ENCODE measurements at places on chromosomes 11 and 22.

GRCh38 chr11:71093783-71094182 lies 158.6 kb downstream of the SHANK2 start:
- DNase-seq: no peak

DNA sequence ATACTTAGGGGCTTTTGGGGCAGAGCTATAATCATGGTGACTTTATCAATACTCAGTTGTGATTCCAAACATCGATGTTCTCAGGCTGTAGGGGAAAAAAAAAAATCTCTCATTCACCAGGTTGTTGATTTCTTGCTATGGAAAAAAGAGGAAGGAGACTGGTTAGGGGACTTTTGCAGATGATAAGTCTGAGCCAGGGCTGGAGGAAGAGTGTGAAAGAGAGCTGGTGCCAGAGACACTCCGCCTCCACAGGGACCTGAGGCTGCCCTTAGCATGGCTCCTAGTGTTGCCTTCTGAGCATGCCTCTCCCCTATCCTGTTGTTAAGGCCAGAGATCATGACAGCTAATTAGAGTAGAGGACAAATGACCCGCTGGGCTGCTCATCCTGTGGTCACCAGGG lies 16.9 kb downstream of the UPB1 start:
- no peak for DNase-seq

GRCh38 chr22:25996669-25997068 lies 172.6 kb upstream of the SEZ6L start:
- no peak for DNase-seq

DNA sequence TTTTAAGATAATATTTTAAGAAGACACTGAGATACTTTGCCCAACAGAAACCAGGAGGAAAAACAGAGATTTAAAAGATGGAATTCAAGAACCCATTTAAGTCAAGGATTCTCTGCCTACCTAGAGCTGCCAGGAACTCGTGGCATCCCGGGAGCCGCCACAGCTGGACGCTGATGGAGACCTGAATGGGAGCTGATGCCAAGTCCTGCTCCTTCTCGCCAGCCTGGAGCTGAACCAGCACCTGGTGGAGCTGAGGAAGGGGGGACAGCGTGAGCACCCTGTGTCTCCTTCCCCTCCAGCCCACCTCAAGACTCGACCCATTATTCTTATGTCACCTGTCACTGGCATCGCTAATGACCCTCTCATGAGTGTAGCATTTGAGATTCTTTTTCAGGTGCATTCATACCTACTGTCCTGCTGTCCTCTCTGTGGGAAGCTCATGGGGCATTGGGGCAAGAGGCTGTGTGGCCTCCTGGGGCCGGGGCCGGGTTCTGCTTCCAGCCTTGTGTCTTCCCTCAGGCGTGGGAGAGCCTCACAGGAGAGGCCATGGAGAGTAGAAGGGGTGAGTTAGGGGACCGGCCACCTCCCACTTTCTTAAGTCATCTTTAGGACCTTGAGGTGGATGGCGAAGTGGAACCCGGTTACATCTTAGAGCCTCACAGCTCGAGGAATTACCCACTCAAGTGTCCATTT lies 70.8 kb upstream of the PITPNB start:
- no peak for DNase-seq

DNA sequence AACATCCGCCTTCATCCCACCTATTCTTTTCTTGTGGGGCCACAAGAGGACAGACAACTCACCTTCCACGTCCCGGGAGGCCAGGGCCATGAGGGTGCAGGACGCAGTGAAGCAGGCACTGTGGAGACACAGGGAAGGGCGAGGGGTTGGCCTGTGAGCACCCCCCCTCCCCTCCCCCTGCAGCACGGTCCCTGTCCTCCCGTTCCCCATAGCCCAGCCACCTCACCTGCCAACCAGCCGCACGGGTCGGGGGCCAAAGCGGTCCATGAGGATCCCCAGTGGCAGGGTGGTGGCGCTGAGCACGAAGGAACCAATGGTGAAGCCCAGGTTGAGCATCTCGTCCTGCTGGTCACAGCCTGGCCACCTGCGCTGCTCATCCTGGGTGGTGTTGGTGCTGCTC lies 14.6 kb downstream of the SLC43A1 start:
- no peak for DNase-seq

DNA sequence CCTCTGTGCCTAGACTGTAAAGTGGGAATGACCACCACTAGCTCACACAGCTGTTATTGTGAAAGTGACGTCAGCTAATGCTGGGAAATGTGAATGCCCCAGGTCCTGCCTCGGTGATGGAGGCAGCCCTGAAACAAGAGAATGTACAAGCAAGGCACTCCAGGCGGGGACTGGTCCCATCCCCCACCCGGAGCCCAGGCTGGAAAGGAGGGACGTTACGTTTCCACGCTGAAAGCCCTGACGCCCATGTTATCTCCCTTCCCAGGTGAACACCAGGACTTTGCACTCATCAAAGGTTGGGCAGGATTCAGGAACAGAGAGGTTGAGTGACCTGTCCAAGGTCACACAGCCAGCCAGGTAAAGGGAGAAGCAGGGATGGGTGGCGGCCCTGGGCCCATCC lies 784 bp downstream of the SULT4A1 start:
- DNase-seq: no peak

All from CD4-positive, alpha-beta T cell treated with Interleukin-6 for 4 hours (primary cell).